Subcutaneous preadipocyte (primary cell): ENCODE measurements at places on chromosomes 11 and 22. TPM values are rescaled to one million over a fixed set of nuclear protein-coding genes. Genes with fewer than 3 reads are reported as not detected.

The SOX10 gene
- not detected in 2 replicates for total RNA-seq

The MCAM gene
- total RNA-seq, result 0.73 and 0.98 TPM in 2 replicates

The TCN2 gene
- 7.7 and 11.3 TPM in 2 replicates for total RNA-seq

The ZNF70 gene
- 3.3 and 4.9 TPM in 2 replicates for total RNA-seq

The PIH1D2 gene
- 2.2 TPM in 2 replicates for total RNA-seq

The TAF1D gene
- total RNA-seq, result 125 and 147 TPM in 2 replicates

The GDPD4 gene
- not detected in 2 replicates for total RNA-seq

The ISX gene
- not detected in 2 replicates for total RNA-seq

The NPTXR gene
- 0.37 and 0.39 TPM in 2 replicates for total RNA-seq

The FRMD8 gene
- 50.3 and 57.3 TPM in 2 replicates for total RNA-seq

The ZNF215 gene
- 2.2 and 5.7 TPM in 2 replicates for total RNA-seq

The PDE3B gene
- 1.8 and 3.3 TPM in 2 replicates for total RNA-seq

The PITPNM1 gene
- total RNA-seq, result 15.1 and 24.6 TPM in 2 replicates

The SCO2 gene
- 2.7 and 5.1 TPM in 2 replicates for total RNA-seq
